ENCODE measurements at places on chromosomes 16 and 17.
A peak's percentile ranks its signal among the peaks of the same experiment; 100 is the strongest.

- DNase-seq, result no peak
Observed at GRCh38 chr17:44360826-44361225, 2.8 kb downstream of the FAM171A2 start.

DNA sequence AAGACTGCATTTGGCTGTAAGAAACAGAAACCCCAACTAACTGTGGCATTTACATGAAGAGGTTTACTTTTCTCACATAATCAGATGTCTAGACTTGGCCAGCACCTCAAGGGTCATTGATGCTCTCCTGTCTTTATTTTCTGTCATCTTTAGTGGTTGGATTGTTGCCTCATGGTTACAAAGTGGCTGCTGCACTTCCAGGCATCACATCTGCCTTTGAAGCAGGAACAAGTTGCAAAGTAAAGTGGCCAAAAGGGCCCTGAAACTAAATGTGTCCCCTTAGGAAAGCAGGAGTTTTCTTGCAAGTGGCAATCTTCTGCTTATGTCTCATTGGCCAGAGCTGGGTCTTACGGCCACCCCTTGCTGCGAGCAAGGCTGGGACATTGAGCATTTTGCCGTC is 26.5 kb upstream of the STH start:
- DNase-seq, result no peak

DNA sequence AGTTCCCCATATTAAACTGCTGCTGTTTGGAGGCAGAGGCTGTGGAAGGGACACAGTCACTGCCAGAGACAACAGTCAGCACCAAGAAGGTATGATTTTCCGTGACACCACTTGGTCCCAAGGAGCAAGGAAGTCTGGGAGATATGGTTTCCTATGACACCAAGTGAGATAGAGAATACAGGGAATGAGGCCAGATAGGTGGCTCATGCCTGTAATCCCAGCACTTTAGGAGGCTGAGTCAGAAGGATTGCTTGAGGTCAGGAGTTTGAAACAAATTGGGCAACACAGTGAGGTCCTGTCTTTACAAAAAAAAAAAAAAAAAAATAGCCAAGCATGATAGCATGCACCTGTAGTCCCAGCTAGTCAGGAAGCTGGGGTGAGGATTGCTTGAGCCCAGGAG is 90.8 kb downstream of the ABCC12 start:
- DNase-seq, result no peak

DNA sequence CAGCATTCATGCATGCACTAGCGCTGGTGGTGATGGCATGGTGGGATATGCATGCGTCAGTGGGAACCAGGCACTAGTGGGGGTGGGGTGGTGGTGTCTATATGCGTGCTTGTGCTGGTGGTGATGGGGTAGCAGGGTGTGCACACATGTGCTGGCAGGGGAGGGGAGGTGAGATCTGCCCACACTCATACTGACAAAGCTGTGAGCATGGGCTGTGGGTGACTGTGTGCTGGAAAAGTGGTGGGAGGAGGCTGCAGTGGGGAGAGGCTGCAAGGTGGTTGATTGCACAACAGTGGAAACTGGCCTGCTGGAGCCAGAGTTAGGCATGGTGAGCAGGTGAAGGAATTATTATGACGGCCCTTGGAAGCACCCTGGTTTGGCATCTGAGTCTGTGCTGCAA is 31.3 kb upstream of the TEKT1 start:
- no peak for DNase-seq

DNA sequence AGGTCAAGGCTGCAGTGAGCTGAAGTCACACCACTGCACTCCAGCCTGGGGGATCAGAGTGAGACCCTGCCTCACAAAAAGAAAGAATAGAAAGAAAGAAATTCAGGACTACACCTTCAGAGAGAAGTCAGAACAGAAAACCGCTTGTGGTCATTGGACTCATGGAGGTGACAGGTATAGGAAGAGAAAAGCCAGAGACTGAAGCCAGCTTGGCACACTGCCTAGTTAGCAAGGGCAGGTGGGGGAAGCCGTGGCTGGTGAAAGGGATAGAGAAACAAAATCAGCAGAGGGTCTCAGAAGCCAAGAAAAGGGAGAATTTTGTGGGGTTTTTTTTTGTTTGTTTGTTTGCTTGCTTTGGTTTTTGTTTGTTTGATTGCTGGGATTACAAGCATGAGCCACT is 32.9 kb upstream of the SKAP1 start:
- DNase-seq, result no peak

GRCh38 chr16:19843371-19843770 is 41.3 kb downstream of the GPRC5B start:
- no peak for DNase-seq

- no peak for DNase-seq
Observed at GRCh38 chr17:64781810-64782555, 119.9 kb upstream of the SMURF2 start.

GRCh38 chr16:31113121-31114120 is 4.0 kb upstream of the KAT8 start:
- DNase-seq, result no peak

DNA sequence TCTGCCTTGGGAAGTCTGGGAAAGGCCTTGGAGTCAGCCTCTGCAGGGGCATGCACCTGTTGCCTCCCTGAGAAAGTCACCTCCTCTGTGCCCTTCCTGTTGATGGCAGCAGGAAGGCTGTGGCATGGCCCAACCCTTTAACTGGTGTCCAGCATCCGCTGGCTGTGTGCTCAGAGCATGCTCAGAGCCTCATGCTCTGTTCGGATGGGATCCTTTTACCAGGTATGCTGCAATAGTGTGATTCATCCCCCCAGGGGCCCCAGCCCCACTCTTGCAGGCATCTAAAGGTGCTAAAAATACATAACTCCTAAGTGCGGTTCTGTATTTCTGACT is 24.9 kb downstream of the KLHL36 start:
- no peak for DNase-seq

- DNase-seq, result no peak
Observed at GRCh38 chr16:67922740-67923139, 8.9 kb downstream of the CTRL start.

DNA sequence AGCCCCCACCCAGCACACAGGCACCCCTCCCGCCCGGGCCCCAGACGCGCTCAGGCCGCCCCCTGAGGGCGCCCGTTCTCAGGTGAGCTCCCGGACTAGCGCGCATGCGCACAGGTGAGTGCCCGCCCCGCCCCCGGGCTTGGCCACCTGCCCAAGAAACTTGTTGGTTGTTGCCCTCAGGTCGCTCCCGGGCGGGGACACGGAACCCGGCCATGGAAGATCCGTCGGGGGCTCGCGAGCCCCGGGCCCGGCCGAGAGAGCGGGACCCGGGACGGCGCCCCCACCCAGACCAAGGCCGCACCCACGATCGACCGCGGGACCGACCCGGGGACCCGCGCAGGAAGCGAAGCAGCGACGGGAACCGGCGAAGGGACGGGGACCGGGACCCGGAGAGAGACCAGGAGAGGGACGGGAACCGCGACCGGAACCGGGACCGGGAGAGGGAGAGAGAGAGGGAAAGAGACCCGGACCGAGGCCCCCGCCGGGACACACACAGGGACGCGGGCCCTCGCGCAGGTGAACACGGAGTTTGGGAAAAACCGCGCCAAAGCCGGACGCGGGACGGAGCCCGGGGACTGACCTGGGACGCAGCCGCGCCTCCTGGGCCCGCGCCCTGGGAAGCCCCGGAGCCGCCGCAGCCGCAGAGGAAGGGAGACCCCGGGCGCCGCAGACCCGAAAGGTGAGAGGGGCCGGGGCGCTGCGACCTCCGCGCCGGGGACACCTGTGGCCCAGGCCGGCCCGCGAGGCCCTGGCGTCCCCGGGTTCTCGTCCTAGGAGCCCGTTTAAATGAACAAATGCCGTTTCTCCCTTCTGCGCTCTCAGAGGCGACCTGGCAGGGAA is at the start of gene MARVELD3:
TSS of gene MARVELD3 (plus strand) at position 167 of the 840 bp plus-strand sequence. CDS start at position 213, 46 bp downstream.
- DNase-seq, result no peak

- no peak for DNase-seq
Observed at GRCh38 chr16:56547949-56548567, 16.8 kb upstream of the MT4 start.

GRCh38 chr17:80724775-80725266 is 180.2 kb downstream of the RPTOR start:
- no peak for DNase-seq

GRCh38 chr16:78677181-78677731 is 577.8 kb downstream of the WWOX start:
- DNase-seq, result no peak

DNA sequence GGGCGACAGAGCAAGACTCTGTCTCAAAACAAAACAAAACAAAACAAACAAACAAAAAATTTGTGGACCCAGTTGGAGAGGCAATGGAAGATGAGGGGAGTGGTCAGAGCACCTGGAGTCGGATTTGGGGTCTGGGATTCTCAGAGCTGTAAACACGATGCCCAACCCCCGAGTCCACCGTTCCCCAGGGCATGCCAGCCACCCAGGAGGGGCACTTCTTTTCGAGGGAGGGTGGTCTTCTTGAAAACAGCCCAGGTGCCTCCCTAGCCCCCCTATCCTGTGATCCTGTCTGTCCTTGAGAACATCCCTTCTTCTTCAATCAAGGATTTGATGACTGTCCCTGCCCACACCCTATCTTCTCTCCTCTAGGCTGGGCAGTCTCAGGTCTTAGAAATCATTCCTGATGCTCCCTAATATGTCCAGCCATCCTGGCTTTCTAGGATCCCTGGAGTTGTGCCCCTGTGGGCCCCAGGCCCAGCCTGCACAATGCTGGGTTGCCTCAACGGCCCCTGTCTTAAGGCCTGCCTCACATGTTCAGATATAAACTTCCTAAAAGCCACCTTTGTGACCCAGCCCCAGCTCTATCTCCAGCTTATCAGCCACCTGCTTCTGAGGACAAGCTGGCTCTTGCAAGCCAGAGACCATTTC is 3.1 kb upstream of the SLC13A2 start:
- DNase-seq, result no peak

DNA sequence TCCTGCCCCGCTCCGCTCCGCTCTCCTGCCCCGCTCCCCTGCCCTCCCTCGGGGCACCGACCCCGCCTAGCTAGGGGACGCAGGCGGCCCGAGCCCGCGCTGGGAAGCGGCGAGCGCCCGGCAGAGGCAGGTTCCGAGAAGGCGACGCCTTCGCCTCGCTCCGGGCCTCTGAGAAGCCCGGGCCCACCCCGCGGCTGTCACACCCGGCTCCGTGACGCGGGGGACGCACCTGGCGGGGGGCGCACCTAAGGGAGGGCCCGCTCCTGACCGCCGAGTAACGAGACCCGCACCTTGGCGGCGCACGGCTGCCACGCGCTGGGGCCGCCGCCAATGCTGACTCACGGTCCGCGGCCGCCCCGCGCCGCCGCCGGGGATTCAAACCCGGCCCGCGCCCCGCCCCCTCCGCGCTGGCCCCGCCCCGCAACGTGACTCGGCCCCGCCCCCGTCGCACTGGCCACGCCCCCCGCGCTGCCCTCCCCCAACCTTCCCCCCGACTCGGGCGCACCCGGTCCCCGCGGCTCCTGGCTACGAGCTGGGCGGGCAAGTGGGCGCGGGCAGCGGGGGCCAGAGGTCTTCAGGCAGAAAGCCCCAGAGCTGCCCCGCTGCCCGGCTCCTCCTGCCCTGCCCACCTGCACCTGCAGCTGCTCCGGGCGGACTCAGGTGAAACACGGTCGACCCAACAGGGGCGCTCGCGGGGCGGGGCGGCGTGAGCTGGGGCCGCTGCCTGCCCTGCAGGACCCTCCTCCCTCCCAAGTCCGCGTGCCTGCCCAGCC is 27.8 kb downstream of the GNPTG start:
- DNase-seq, result no peak

- no peak for DNase-seq
Observed at GRCh38 chr16:54347961-54348360, 61.4 kb upstream of the IRX3 start.

GRCh38 chr17:76558198-76559095 is 18.6 kb downstream of the PRCD start:
- no peak for DNase-seq

- DNase-seq, result no peak
Observed at GRCh38 chr16:50613281-50613963, 65.2 kb downstream of the NKD1 start.

DNA sequence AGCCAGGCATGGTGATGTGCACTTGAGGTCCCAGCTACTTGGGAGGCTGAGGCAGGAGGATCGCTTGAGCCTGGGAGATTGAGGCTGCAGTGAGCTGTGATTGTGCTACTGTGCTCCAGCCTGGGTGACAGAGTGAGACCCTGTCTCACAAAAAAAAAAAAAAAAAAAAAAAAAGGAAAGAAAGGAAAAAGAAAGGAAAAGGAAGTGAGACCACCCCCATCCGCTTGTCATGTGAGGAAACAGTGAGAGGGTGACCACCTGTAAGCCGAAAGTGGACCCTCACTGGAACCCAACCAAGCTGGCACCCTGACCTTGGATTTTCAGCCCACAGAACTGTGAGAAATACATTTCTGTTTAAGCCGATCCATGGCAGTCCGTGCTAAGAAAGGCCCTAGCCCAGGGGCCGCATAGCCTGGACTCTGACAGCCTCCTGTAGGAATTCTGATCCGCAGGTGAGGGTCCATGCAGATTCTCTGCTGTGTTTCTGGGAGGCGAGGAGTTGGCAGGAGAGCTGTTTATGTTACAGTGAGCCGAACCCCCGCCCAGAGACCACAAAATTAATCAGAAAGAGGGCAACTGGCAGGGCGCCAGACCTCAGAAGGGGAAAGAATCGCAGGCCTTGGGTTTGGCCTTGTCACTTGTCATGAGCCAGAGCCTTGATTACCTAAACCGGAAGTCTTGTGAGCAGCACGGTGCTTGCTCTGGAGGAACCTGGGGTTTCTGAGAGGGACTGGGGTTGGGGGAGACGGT is 945 bp downstream of the SGSH start:
- peak; percentile 74 for DNase-seq

- no peak for DNase-seq
Observed at GRCh38 chr16:67822511-67822910, 15.8 kb downstream of the TSNAXIP1 start.

GRCh38 chr16:19294156-19294649 is 8.7 kb downstream of the CLEC19A start:
- no peak for DNase-seq

- DNase-seq, result no peak
Observed at GRCh38 chr16:73399486-73399885, 351.6 kb upstream of the ZFHX3 start.

GRCh38 chr17:69950701-69951418 is 124.2 kb upstream of the KCNJ16 start:
- no peak for DNase-seq

- peak; percentile 84 for DNase-seq
Observed at GRCh38 chr17:44906010-44906646, 6.9 kb upstream of the EFTUD2 start.

GRCh38 chr17:76397687-76398522 is 13.5 kb downstream of the SPHK1 start:
- peak; percentile 66 for DNase-seq

DNA sequence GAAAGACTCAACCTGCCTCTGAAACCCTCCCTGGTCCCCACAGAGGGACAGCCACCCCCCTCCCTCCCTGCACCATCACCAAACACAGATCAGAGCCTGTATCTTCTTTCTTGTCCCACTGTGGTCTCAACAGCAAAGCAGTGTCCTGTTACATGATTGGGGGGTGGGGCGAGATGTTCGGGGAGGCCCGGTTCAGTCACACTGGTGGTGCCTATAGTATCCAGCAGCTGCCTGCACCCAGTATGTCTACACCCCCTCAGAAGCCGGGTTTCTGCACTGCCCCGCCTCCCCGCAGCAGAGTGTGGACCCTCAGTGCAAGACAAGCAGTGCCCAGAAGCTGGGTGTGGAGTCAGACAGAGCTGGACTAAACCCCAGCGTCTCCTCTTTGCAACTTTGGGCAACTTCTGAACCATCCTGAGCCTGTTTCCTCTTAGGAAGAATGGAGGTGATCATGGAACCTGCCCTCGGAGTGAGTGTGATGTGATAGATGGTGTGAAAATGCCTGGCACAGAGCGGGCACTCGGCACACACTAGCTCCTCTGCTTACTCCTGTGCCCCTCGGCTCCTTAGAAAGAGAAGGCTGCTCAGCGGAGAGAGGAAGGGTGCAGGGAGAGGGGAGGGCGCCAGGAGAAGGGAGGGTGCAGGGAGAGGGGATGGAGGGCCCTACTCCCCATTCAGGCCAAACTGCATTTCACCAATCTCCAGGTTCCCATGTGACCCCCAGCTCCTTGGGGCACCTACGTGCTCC is 84.0 kb upstream of the TNRC6C start:
- DNase-seq, result no peak

All from AG09319 (cell line).